G401 (cell line): ENCODE measurements at places on chromosomes 13 and 19. TPM values are rescaled to one million over a fixed set of nuclear protein-coding genes. Genes with fewer than 3 reads are reported as not detected.

Gene MIER2
- 19.2 and 82.6 TPM in 2 replicates for total RNA-seq

Gene ZNF536
- total RNA-seq = not detected in 2 replicates

Gene GFY
- total RNA-seq = 0.55 and 1.3 TPM in 2 replicates

Gene FPR3
- not detected in 2 replicates for total RNA-seq

Gene NXNL1
- not detected in 2 replicates for total RNA-seq

Gene ANKLE1
- total RNA-seq = 0.06 and 1.3 TPM in 2 replicates

Gene MZT1
- total RNA-seq = 44.0 and 65.9 TPM in 2 replicates

Gene KLK12
- not detected in 2 replicates for total RNA-seq

Gene TSSK6
- total RNA-seq = 2.4 and 8.3 TPM in 2 replicates

GRCh38 chr19:9863759-9864158, 28.6 kb downstream of the PIN1 start:
- DNase-seq = no peak

- peak; percentile 90 for DNase-seq
These were observed 15.2 kb downstream of the UPF1 start for GRCh38 chr19:18846862-18847548.

- DNase-seq = no peak
These were observed 209.6 kb downstream of the VWA8 start for GRCh38 chr13:41751277-41751676.

DNA sequence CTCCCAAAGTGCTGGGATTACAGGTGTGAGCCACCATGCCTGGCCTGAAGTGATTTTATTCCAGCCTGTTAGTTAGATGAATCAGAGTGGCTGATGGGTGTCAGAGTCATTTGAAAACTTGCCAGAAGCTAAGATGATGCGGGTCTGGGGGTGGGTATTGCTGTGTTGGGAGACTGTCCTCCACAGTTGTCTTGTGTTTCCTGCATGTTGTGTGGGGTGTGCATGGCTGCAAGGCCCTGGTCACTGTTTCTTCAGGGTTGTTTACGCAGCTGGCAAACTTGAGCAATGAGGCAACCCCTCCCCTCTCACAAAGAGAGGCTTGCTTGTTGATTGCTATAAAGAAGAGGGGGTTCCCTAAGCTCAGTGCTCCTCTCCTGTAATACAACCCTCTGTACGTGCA, 71.8 kb downstream of the TRPM4 start:
- no peak for DNase-seq

DNA sequence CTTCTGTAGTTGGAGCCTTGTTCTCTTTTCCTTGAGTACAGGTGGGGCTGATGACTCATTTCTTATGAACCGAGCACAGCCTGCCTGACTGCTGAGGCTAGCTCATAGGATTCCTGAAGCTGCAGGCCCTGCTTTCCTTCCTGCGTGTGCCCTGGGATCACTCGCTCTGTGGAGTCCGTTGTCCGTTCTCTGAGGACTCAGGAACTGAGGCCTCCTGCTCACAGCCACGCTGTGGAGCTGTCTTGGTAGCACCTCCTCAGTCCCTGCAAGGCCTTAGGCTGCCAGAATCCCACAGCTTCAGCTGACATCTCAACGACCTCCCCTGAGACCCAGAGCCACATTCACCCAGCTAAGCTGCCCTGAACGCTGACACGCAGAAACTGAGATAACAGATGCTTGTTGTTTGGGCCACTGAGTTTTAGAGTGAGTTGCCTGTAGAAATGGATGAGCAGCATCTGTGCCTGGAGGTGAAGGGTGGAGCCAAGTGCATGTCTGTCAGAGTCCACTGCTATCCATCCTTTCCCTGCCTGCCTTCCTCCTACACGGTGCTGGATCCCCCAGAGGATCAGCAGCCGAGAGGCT, 72.9 kb downstream of the ARHGEF7 start:
- DNase-seq = peak; percentile 69

GRCh38 chr13:50098693-50099092, 83.4 kb downstream of the KCNRG start:
- DNase-seq = no peak

GRCh38 chr13:33994826-33995502, 177.0 kb downstream of the RFC3 start:
- DNase-seq = no peak

- DNase-seq = no peak
These were observed 17.5 kb upstream of the ZNF492 start for GRCh38 chr19:22616659-22617058.

DNA sequence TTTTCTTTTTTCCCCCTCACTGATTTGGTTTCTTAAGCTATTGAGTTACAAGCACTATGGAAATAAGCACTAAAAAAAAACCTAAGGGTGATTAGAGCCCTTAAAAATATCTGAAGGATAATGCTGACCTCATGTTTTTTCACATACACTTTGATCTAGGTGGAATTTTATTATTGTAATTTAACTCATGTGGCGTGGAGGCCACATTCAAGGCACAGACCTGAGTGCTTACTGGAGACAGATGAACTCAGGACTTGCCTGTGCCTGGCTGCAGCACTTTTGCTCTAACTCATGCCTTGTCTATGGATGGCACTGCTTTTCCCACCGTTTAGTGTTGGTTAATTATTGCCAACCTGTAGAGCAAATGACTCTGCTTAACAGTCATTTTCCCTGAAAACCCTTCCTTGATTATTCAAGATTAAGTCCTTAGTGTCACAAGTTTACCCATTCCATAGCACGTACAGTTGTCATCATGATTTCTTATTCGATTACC, 541.4 kb downstream of the GPC6 start:
- DNase-seq = no peak

DNA sequence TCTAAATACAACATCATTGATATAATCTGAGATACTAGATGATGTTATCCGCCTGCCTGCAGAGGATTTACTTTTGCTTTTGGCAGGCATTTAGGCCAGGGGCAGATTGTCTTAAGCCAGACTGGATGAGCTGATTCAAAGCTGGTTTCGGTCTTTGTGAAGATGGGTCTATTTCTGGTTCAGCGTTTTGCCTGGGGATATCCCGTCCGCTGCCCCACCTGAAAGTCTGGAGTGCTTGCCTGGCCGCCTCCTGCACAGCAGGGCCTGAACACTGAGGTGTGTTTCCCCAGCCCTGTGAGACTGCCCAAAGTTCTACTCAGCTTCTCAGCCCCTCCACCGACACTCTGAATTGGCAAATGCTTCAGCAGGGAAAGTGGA, 149.7 kb downstream of the KATNAL1 start:
- DNase-seq = no peak

GRCh38 chr13:29546662-29547061, 48.8 kb downstream of the SLC7A1 start:
- DNase-seq = no peak

GRCh38 chr13:34179481-34179880, 361.5 kb downstream of the RFC3 start:
- no peak for DNase-seq

DNA sequence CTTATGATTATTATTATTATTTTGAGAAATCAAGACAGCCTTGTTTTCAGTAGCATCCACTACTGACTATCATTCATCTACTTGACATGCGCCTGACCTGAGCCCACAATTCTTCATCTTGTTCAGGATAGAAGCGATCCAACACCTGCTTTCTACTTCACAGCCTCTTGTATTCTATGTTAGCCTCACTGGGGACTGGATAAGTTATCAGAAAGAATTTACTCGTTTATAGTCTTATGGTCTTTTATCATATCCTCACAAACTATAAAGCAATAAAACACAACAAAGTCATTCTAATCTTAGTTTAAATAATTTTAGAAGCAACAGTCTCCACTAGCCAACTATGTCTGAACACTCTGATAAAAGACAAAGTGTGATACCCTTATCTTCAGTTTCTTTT, 436.0 kb upstream of the ARGLU1 start:
- DNase-seq = no peak

DNA sequence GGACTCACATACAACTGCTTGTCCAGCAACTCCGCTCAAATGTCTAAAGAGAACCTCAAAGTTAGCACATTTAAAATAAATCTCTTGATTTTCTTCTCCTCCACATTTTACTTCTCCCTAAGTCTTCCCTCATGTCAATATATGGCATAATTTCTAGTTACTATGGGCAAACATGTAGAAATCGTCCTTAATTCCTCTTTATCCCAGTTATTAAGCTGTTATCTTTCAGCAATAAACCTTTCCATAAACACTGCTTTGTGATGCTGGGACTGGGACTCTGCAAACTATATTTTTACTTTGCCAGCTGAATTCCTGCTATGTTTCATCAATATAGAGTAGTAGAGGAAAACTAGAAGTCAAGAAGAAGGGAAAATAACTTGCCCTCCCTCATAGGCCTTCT, 99.7 kb downstream of the KCNRG start:
- no peak for DNase-seq

- DNase-seq = no peak
These were observed 6.5 kb upstream of the IFNL2 start for GRCh38 chr19:39261704-39262103.

GRCh38 chr19:32976223-32976805, 4.3 kb downstream of the FAAP24 start:
- DNase-seq = peak; percentile 79

DNA sequence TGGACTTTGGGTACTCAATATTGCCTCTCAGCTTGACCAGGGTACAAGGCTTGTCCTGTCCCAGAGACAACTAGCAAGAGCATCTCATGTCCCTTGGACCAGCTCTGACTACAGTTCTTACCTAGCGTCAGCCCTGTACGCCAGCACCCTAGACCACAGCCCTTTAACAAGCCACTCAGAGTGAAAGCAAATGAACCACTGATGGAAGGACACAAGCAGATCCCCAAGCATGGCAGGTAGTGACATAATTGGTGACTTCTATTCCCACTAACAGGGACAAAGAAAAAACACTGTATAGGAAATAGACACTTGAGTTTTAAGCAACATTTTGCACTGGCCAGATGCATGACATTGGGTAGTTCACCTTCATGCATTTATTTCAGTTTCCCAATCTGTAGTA, 8.8 kb upstream of the LRCH1 start:
- no peak for DNase-seq

DNA sequence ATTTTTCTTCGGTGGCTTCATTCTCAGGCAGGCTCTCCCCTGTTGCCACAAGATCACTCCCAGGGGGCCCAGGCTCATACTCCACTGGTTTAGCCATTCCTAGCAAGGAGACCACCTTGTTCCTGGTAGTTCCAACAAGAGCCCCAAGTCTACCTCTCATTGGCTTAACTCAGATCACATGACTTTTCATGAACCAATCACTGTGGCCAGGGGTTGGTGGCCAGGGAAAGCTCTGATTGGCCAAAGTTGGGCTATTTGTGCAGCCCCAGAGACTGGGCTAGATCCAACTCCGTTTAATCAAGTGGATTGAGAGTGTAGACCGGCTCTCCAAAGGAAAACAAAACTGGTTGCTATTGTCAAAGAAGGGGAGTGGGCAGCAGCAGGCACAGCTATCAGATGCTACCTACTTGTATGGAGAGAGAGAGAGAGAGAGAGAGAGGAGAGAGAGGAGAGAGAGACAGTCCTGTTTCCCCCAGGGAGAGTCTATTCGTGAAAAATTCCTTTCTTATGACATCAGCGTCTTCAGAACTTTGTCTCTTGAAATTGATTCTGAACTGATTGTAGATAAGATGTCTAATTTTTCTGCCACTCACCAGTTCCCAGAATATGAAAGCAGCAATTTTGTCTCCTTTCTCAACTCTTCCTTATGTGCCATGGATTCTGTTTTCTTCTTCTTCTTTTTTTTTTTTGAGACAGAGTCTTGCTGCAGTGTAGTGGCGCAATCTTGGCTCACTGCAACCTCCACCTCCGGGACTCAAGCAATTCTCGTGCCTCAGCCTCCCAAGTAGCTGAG, 5.9 kb downstream of the CEACAM19 start:
- DNase-seq = no peak

- DNase-seq = no peak
These were observed 171.4 kb downstream of the SUCLA2 start for GRCh38 chr13:47829690-47830089.

- DNase-seq = no peak
These were observed 1774.6 kb upstream of the PCDH20 start for GRCh38 chr13:63190219-63190618.

DNA sequence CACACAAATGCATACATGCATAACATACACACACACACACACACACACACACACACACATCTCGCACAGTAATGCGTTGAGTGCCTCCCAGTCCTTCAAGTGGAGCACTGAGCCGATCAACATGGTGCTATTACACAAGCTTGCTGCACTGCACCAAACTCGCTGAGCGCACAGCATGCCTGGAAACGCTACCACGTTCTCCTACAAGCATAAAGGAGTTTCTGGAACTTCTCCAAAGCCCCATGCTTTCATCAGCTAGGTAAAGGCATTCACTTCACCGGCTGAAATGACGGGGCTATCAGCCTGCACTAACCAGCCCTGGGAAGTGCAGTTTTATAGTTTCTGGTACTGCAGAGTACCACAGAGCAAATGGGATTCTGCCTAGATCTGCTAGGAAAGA, 92.7 kb downstream of the FGF14 start:
- peak; percentile 90 for DNase-seq

- DNase-seq = no peak
These were observed 41.7 kb downstream of the HTR2A start for GRCh38 chr13:46855166-46855565.

GRCh38 chr19:50897612-50898011, 13.6 kb downstream of the KLK4 start:
- DNase-seq = no peak

GRCh38 chr19:33450689-33451088, 70.9 kb downstream of the PEPD start:
- no peak for DNase-seq

GRCh38 chr19:6979399-6979798, 41.8 kb downstream of the MBD3L2B start:
- no peak for DNase-seq
